Lung (tissue), 17 donors: ENCODE measurements at places on chromosomes 4 and X. TPM values are rescaled to one million over a fixed set of nuclear protein-coding genes. Genes with fewer than 3 reads are reported as not detected.

DNA sequence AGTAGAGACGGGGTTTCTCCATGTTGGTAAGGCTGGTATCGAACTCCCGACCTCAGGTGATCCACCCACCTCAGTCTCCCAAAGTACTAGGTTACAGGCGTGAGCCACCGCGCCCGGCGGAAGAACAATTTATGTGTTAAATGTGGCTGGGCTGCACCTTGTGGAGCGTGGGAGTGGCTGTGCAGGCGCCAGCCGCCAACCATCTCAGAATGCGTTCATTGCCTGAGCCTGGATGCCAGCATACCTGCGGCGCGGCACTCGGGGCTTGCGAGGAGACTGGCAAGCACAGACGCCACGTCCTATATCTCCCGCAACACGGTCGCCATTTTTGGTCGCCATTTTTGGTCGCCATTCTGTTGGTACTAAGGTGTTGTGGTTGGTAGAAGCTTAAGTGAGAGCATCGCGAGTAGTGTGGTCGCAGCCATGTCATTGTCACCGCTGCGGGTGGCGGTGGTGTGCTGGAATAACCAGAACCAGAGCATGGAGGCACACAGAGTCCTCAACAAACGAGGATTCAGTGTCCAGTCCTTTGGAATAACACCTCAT, 193.6 kb upstream of the HTR2C start:
- no peak for DNase-seq

DNA sequence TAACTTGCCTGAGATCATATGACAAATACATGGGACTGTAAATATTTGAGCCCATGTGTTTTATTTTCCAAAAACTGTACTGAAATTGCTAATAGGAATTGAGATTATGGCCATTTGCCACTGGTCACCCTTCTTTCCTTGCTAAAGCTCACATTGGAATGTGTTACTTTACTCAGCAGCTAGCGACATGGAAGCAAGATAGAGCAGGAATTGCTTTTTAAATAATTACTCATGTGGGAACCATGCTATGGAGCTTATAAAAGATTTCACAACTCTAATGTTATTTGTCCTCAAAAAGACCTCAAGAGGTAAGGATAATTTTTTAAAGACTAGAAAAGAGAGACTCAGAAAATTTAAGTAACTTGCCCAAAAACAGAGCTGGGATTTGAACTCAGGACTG, 48.8 kb upstream of the AFAP1 start:
- no peak for DNase-seq

GRCh38 chrX:41332005-41332404, 2.0 kb upstream of the DDX3X start:
- no peak for DNase-seq

The BEND2 gene
- polyA plus RNA-seq: 0.03 TPM

The CSAG3 gene
- not detected for polyA plus RNA-seq
